ENCODE measurements at places on chromosomes 3 and 15. TPM values are rescaled to one million over a fixed set of nuclear protein-coding genes. Genes with fewer than 3 reads are reported as not detected.
A peak's percentile ranks its signal among the peaks of the same experiment; 100 is the strongest.

The GOLGA6B gene
- not detected for total RNA-seq

- peak; percentile 80 for DNase-seq
Observed at GRCh38 chr15:95448531-95449229, 881.8 kb upstream of the NR2F2 start.

DNA sequence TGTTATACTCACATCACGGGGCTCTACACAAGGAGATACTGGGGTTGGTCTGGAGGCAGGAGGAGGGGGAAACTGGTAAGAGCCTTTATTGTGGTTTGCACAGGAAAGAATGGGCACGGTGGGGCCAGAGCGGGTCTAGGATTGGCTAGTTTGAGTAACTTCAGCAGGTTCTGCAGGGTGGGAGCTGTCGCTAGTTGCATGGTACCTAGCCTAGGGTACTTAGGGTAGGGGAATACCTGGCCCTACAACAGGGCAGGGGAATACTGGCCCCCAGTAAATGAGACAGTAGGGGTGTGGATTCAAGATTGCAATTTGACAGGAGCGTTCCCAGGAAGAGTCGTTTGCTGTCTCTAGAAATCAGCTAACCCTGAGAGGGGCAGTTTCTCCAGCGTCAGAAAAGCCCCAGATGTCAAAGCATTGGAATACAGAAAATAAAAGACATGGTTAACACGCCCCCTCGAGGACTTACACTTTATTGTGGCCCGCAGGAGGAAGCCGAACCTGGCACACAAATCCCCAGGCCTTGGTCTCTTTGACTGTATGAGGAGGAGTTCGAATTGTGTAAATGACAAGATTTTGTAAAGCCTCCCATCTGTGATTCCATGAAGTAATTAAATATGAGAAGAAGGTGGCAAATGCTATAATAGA, 32.0 kb downstream of the ST8SIA2 start:
- DNase-seq: no peak

DNA sequence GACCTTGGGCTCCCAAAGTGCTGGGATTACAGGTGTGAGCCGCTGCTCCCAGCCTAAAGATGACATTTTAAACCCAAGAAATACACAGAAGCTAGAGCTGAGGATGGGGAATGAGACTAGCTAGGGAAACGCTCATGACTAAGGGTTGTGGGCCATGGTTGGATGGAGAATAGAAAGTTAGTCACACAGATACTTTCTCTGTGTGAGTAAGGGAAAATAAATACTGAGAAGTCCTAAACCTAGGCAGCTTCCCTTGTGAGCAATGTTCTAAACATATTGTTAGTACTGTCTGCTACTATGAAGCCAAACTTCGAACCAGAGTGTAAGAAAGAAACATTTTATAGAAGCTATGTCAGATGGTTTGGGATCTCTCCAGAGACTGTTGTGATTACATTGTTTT, 304.8 kb upstream of the STAC start:
- no peak for DNase-seq

DNA sequence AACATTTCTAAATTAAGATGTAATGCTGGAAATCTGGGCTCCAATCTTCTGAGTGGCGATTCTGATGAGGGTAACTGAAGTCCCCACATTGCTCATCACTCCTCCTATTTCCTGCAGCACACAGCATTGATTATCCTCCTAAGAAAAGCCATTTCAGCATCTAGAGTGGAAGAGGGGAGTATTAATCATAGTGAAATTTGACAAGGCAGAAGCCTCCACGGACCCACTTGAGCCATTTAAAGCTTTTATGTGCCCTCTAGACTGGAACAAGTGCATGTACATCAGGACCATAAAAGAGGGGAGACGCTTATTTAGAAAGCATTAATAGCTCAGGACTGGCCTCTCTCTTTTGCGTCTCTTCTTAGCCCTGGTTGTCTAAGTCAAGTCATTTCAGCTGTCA, 25.8 kb downstream of the AQP9 start:
- no peak for DNase-seq

DNA sequence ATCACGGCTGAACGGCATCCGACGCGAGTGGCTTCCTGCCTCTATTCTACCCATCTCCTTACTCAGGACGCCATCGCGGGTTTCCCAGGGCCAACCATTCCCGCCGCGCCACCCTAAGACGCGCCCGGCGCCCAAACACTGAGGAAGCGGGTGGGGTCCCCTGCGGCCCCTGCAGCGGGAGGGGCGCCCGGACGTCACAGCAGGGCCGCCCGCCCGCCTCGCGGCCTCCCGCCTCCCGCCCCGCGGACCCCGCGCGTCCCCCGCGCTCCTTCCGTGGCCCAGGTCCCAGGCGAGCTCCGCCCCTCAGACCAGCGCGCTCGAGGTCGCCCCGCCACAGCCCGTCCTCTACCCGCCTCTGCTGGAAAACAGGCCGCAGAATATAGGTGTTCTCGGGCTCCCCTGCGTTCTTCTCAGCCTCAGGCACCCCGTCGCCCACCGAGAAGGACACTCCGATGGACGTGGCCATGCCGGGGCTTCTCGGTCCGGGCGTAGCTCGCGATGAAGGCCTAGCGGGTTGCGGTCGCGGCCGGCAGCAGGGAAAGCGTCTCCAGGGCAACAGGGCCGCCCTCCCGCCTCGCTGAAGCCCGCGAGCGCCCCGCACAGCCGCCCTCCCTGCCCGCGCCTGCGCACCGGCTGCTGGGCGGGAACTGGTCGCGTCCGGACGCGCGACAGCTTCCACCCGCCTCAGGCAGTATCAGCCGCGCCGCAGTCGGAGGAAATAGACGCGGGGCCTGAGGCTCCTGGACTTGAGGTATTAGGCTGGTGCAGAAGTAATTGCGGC, at the start of gene DYNLT2B:
TSS of gene DYNLT2B (minus strand) at position 554 of the 781 bp plus-strand sequence. CDS start at position 466, 88 bp downstream.
- peak; percentile 95 for DNase-seq

DNA sequence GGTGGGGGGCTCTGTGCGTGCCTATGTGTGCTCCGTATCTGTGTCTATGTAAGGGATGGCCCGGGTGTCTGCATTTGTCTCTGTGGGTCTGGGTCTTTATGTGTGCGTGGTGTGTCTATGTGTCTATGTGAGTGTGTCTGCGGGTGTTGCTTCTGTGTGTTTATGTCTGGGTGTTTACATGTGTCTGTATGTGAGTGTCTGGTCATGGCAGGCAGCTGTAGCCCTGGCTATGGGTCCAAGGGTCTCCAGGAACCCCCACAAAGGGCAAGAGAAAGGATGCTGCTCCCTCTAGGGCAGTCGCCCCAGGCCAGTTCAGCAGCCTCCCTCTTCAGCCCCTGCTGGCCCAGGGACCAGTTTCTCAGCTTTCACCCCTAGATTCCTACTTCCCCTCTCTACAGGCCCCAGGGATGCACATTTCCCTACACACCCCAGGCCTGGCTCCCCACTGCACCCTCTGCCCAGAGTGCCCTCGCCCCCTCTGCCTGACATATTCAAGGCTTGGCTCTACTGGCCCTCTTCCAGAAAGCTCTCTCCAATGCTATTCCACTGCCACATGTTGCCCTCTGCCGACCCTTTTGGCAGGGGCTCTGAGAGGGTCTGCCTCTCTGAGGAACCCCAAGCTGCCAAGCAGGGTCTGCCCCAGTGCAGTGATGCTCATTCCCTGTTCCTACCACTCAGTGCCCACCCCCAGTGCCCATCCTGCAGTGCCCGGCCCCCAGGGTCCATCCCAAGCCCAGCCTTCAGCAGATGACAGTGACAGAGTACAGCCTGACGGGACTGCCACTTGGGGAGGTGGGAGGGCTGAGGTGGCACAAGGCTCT, 1.0 kb upstream of the MYL3 start:
- DNase-seq: no peak
